ENCODE measurements at places on chromosomes 4 and X. TPM values are rescaled to one million over a fixed set of nuclear protein-coding genes. Genes with fewer than 3 reads are reported as not detected.

Gene GRPR
- total RNA-seq: not detected

Gene BMX
- not detected for total RNA-seq

Gene ITGB1BP2
- total RNA-seq: 1.1 TPM

Gene F11
- not detected for total RNA-seq

Gene PDE5A
- total RNA-seq: 0.36 TPM

Gene LRAT
- total RNA-seq: not detected

Gene PIR
- 52.4 TPM for total RNA-seq

Gene PCDH7
- 0.08 TPM for total RNA-seq

Gene GAGE1
- total RNA-seq: not detected

Gene PARM1
- total RNA-seq: 0.63 TPM

Gene RTL9
- total RNA-seq: 0.09 TPM

Gene SLC38A5
- 0.42 TPM for total RNA-seq

Gene GAGE12H
- not detected for total RNA-seq

Gene SMIM31
- not detected for total RNA-seq

Gene DUSP9
- 1.9 TPM for total RNA-seq

Gene ADH6
- total RNA-seq: not detected

Gene HMX1
- 0.19 TPM for total RNA-seq
